ENCODE measurements at places on chromosomes 4 and X.

- no peak for DNase-seq
Observed at GRCh38 chr4:8541981-8542715, 38.0 kb upstream of the GPR78 start.

DNA sequence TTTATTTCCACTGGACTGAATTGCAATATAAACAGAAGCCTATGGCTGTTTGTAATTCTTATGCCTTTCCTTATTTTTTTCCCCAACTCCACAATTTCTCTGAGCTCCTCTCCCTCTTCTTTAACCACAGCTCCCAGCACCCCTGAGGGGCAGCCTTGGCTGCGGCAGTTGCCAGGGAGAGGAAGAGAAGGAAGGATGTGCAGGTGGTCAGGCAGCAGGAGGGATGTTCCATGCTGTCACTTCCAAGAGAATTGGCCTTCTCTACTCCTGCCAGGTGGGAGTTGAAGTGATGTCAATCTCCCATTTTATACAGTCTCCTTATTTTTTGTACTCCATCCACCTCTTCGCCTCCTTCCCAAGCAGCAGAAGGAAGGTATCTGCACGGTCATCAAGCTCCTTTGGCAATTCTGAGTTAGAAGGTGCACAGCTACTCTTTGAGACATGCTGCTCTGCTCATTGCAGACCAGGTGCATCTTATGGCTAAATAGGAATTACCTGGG is 343.3 kb upstream of the RPS6KA3 start:
- DNase-seq, result no peak

DNA sequence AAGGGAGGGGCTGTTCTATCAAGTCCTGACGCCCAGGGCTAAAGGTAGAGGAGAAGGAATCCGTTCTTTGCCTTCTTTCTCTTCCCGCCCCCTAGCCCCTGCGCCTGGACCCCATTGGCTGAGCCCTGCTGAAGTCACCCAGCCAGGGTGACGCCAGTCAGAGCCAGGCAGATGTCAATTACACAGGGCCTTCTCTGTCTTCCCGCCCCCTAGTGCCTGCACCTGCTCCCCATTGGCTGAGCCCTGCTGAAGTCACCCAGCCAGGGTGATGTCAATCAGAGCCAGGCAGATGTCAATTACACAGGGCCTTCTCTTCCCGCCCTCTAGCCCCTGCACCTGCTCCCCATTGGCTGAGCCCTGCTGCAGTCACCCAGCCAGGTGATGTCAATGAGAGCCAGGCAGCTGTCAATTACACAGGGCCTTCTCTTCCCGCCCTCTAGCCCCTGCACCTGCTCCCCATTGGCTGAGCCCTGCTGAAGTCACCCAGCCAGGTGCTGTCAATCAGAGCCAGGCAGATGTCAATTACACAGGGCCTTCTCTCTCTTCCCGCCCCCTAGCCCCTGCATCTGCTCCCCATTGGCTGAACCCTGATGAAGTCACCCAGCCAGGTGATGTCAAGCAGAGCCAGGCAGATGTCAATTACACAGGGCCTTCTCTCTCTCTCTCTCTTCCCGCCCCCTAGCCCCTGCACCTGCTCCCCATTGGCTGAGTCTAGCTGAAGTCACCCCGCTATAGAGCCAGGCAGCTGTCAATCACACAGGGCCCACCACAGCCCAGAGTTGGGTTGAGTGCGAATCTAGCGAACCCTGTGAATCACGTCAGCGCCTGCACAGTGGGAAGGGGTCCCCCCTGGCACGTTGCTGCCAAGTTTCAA is 46.4 kb downstream of the ASMT start:
- DNase-seq, result peak; percentile 89

DNA sequence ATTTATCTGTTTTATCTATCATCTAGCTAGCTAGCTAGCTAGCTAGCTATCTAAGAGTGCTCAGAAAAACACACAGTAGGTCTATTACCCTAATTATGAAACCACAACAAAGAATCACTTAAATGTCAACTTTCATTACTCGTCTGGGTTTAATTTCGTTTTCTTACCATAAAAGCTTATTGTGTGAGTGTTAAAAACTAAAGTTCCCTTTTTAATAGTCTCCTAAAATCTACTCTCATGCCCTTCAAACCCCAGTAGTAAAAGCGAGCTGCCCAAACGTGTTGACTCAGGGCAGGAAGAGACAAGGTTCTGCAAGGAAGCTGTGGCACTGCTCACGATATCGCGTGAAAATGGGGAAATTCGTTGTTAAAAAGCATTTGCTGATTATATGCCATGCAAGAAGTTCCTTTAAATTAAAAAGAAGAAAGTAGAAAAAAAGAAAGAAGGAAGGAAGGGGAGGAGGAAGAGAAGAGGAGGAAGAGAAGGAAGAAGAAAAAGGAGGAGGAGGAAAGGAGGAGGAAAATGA is 595 bp downstream of the MBNL3 start:
- DNase-seq, result no peak

- no peak for DNase-seq
Observed at GRCh38 chrX:45200741-45201234, at the start of gene DIPK2B. TSS of gene DIPK2B (minus strand) at chrX:45200876. CDS start at chrX:45200826, 50 bp downstream.

GRCh38 chr4:123031664-123032063 is 109.3 kb upstream of the NUDT6 start:
- DNase-seq, result no peak

- DNase-seq, result no peak
Observed at GRCh38 chr4:71231129-71232055, 107.4 kb upstream of the SLC4A4 start.

DNA sequence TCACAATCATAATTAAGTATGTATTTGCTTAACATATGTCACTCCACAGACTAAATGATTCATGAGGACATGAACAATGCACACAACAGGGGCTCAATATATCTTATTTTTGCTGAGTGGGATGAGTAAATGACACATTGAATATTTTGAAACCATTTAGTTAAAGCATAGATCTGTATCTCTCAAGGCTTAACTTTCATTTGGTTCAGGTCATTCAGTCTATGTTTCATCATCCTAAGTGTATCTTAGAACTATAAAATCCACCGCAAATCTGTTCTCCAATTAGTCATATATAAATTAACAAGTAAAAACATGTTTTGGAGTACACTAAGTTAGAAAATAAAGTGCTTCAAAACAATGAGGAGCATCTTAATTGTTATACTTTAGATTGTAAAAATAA is 45.8 kb downstream of the AREG start:
- DNase-seq, result no peak

GRCh38 chr4:45410701-45411210 is 684.4 kb upstream of the GNPDA2 start:
- DNase-seq, result no peak

DNA sequence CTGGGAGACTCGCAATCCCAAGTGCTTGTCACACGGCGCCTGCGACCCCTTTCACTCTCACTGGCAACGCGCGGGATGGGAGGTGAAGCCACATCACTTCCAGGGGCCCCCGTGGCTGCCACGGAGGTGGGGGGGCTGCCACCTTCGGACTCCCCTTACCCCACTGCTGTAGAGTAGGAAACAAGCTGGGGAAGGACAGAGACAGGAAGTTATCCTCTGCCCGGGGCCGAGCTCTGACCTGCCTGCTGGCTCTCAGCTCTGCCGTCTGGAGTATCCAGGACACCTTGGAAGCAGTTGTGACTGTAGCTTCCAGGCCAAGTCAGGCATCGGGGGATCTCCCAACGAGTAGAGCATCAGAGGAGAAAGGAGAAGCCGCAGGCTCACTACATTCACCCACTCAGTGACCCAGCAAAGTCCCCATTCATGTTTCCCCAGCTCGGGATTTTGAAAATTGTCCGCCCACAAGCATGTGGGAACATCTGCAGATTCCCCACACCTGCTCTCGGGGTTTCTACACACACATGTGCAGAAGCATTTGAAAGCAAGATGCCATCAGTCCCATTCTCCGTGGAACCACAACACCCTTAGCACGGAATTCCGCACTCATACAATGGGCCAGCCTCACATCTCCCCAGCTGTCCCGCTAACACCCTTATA is 10.8 kb downstream of the PDZD4 start:
- DNase-seq, result no peak

- no peak for DNase-seq
Observed at GRCh38 chr4:176350671-176351070, 30.9 kb downstream of the SPCS3 start.

DNA sequence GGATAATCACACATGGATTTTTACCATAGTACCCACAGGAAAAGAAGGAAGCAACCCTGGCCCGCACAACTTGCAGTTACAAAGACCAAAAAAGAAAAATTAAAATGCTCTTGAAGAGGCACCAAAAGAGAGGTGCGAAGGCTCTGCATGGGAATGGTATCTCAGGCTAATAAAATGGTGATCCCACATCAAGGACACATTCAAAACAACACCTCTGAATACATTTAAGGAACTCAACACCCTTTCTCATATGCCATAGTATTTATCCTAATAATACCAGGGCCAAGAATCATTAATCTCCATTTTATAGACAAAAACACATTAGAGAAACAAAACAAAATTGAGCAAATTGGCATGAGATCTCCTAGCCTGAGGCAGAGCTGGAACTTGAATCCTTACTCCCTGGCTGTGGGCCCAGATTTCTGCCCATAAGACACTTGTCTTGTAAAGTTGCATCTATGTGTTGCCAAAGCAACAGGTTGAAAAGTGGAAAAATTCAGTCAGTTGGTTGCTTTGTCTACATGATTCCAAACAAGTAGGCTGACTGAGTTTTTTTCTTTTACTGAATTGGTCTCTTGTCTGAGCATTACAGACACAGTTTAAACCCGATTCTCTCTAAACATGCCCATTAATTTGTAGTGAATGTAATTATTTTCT is 33.5 kb downstream of the GUCY2F start:
- DNase-seq, result no peak

DNA sequence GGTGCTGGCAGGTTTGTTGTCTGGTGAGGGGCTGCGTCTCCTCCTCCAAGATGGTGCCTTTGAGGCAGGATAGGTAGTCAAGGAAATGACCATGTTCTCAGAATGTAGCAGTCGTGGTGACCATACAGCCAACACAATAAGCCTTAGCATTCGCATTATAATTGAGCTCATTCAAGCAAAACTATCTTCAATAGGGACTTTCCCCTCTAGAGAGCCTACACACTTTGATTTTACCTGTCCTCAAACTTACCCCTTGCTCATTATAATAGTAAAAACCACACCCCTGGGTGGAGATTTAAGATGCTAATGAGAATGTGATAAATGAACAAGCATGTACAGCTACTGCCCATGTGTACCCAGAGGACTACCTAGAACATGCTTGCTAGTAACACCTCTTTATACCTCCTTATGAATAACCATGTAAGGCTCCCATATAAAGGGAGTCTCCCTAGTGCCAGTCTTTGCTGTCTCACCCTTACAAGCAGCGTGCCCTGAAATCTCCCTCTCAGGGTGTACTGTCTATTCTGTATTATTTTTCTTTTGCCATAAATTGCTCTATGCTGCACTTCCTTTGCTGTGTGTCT is 48.2 kb downstream of the FGFBP1 start:
- no peak for DNase-seq

DNA sequence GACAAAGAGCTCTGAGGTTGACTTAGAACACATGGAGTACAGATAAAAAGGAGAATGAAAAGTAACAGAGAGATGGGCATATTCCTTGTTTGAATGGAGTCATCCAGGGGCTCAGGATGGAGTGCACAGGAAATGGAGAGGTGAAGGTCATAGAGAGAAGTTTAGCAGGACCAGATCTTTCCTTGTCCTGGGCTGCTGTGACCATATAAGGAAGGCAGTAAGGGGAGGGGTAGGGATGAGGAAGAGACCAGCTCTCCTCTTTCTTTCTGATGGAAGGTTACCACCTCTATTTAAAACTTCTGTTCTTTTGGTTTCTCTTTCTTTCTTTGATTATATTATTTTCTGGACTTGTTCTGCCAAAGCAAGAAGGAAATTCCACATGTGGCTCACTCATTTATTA is 27.0 kb downstream of the AR start:
- DNase-seq, result no peak

DNA sequence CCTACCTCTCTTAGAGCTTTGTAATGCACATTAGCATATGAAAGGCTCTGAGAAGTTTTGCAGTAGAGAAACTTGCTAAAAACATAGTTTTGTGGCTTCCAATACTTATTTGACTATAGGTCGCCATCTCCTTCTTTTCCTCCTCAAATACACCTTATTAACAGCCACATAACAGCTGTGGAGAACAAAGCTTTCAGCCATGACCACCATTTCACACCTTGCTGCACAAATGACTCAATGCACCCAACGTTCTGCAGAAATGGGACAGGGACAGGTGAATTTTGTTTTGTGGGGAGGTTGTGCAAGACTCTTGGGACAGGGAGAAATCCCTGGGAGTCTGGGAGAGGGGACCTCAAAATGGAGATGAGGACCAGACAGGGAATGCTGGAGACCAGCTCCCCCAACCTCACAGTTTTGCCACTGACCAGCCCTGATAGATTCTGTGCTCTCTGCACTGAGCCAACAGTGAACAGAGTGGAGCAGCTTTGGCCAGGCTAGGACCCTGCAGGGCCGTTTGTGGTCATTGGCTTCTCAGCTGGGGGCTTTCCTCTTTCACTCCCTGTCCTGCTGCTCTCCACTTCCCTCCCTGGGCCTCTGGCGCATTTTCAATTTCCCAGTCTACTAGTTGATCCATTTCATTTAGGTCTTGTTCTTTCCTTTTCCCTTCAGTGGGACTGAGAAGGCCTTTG is 16.6 kb downstream of the FRMPD3 start:
- no peak for DNase-seq

- DNase-seq, result no peak
Observed at GRCh38 chr4:138555584-138555983, 313.4 kb upstream of the SLC7A11 start.

DNA sequence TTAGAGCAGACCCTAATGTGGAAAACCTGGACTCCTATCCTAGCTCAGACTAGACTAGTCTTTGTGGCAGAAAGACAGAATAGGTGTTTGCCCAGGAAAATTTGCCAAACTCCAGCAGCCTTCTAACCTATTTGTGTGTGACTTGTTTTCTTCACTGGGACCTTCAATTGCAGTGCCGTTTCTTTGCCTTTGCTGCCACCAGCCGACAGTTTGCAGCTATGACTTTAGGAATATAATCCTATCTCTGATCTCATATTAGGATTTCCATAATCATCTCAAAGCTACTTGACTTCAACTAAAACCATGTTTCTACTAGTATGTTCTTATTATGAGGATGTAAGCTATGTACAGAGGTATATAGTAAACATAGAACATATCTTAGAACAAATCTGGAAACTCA is 60.2 kb upstream of the PGAM4 start:
- DNase-seq, result no peak

GRCh38 chr4:110869862-110870572 is 247.1 kb upstream of the PITX2 start:
- no peak for DNase-seq

- no peak for DNase-seq
Observed at GRCh38 chrX:138485224-138485623, 226.3 kb downstream of the FGF13 start.

DNA sequence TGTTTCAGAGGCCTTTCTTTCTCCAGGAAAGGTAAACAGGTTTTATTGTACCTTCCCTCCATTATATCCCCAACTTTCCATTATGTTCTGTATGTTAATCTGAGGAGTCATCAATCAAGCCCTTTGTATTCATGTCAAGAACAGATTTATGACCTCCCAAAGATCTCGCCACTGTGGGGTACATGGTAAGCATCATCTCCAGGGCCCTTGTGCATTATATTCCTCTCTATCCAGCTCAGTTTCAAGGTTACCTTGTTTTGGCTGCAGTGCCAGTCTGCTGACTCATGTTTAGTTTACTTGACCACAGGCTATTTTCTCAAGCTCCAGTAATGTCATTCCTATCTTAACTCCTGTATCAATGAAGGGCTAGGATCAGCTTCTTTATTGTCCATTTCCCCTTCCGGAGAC is 125.1 kb upstream of the FRMPD4 start:
- DNase-seq, result no peak

- DNase-seq, result no peak
Observed at GRCh38 chrX:120357186-120357585, 4.7 kb upstream of the ATP1B4 start.
